Smooth muscle cell of the coronary artery (primary cell): ENCODE measurements at places on chromosomes 7 and 10. TPM values are rescaled to one million over a fixed set of nuclear protein-coding genes. Genes with fewer than 3 reads are reported as not detected.

Gene HMX2
- not detected in 2 replicates for total RNA-seq

Gene CACUL1
- 17.8 and 48.1 TPM in 2 replicates for total RNA-seq

Gene RELN
- total RNA-seq = 0.08 and 1.5 TPM in 2 replicates

Gene EPO
- total RNA-seq = not detected in 2 replicates

Gene TACC2
- total RNA-seq = 1.8 and 6.2 TPM in 2 replicates

Gene SPDYE16
- total RNA-seq = 0.12 and 0.15 TPM in 2 replicates

Gene ERVW-1
- not detected in 2 replicates for total RNA-seq

Gene ADRA2A
- total RNA-seq = 2.9 TPM in 1 of 2 replicates, not detected in the other

Gene PGAM2
- 0.75 and 2.5 TPM in 2 replicates for total RNA-seq

Gene CYP2C9
- not detected in 2 replicates for total RNA-seq

Gene DENND10
- 71.8 and 107 TPM in 2 replicates for total RNA-seq

Gene TMEM176A
- total RNA-seq = under 0.01 TPM in 1 of 2 replicates, not detected in the other

Gene SPAG6
- total RNA-seq = not detected in 2 replicates

Gene CPA2
- 0.08 TPM in 1 of 2 replicates, not detected in the other for total RNA-seq

Gene ZNF273
- 2.6 and 3.0 TPM in 2 replicates for total RNA-seq

Gene CUL2
- 16.5 and 19.5 TPM in 2 replicates for total RNA-seq

Gene CLRN3
- not detected in 2 replicates for total RNA-seq

Gene AGAP9
- total RNA-seq = 1.4 and 2.3 TPM in 2 replicates

Gene ADAM12
- total RNA-seq = 20.8 and 56.4 TPM in 2 replicates

Gene RNF148
- total RNA-seq = 0.45 and 0.82 TPM in 2 replicates

Gene NKX2-3
- not detected in 2 replicates for total RNA-seq

Gene PLCE1
- total RNA-seq = 1.3 and 2.3 TPM in 2 replicates

Gene JCAD
- 2.2 and 11.6 TPM in 2 replicates for total RNA-seq

Gene MOGAT3
- total RNA-seq = not detected in 2 replicates

Gene CUBN
- total RNA-seq = 0.68 and 3.4 TPM in 2 replicates

Gene PDCD11
- 30.2 and 34.2 TPM in 2 replicates for total RNA-seq

Gene PRLHR
- not detected in 2 replicates for total RNA-seq
